Stimulated activated CD4-positive, alpha-beta T cell treated with anti-CD3 and anti-CD28 coated beads, Interleukin-1b, Interleukin-23, amount 100 ng/mL, for 4 hours (primary cell): ENCODE measurements at places on chromosomes 5 and 9.

DNA sequence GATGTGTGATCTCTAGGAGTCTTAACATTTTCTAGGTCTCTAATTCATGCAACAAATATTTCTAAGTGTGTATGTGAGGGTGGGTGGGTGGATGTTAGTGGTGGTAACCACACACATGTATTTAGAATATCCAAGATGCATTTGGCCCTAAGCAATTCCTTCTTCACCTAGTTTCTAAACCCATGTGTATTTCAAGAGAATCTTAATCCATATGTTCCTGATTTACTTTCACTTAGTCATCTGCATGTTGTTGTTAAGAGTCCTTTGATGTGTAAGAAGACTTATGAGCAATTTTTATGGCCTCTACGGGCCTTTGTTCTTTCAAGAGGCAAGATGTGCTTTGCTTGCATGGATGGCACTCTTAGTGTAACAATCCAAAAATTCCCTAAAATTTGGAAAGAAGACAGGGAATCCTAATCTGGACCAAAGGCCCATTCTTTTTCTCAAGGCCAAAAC lies 282.6 kb downstream of the SPATA31D1 start:
- no peak for DNase-seq

DNA sequence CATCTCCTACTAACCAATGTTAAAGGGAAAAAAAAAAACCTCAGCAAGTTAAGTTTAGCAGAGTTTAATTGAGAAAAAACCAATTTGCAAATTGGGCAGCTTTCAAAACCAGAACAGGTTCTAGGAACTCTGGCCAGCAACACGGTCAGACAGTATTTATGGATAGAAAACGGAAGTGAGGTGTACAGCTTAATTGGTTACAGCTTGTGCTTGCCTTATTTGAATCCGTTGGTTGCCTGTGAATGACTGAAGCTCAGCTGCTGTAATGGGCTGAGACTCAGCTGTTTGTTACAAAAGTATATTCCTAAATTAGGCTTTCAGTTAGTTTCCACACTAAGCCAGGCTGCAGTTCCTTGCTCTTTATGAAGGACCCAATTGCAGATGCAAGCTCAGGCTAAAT lies 217.0 kb downstream of the SREK1 start:
- no peak for DNase-seq

DNA sequence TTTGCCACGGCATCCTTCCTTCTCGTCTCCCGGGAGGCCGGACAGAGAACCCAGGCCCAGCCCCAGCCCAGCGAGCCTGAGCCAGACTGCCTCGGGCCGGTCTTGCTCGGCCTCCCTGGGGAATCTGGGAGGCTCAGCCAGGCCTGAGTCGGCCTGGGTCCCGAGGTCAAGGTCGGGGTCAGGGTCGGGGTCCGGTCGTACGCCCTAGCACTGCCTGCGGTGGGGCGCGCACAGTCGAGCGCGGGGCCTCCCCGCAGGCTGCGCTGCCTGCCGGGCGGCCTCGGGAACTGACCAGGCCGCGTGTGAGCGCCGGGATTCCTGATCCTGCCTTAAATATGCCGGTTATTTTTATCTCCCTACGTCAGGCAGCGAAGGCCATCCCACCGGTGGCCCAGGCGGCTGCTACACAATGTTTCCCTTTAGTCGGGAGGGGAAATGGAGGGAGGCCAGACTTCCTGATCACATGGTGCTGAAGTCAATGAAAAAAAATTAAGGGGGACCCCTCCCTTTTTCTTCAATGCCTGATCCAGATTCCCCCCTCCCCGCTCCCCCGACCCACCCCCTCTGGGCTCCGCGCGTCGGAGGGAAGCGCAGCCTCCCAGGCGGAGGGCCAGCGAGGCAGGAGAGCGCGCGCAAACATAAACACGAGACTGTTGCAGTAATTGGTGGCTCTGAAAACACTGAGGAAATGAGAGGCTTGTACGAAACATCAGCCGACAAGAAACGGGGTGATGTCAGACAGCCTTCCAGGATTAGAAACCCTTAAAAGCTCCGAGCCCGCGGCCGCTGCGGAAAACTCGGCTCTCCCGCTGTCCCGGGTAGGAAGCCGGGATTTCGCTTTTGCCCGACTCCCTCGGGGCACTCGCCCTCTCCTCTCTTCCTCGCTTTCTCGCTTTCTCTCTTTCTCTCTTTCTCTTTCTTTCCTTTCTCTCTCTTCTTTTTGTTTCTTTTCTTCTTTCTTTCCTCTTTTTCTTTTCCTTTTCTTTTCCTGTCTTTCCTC lies 148.2 kb upstream of the KLF4 start:
- no peak for DNase-seq

DNA sequence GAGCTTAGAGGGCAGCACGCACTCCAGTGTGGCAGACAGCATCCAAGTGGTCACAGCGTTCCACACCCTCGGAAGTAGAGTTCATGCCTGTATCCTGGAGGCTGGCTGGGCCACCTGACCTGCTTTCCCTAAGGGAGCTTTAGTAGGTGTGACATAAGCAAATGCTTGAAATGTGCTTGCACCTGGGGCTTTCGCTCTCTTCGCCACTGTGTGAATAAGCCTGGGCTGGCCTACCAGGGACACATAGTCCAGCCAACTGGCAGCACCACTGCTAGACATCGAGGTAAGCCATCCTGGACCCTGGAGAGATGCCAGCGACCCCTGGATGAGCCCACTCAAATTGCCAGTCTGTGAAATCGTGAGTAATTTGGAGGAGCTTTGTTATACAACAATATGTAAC lies 24.9 kb upstream of the IRX4 start:
- no peak for DNase-seq

DNA sequence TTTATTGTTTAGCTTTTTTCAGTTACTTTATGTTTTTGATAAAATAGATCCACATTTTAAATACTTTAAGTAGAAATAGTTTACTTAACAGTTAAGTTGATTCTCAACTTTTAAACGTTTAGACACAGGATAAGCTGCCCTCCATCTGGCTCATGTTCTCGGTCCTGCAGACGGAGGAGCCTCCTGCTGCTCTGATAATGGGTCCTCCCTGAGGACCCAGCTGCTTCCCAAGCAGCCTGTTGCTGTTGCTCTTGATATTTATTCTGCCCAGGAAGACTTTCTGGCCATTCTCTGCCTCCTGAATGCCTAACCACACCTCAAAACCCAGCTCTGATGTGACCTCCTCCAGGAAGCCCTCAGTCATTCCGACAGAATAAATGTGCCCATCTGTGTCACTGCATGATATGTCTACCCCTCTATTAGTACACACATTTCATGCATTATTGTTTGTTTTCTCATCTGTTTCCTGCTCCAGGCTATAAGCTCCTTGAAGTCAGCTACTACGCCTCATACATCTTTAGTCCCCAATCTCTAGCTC lies 267.2 kb upstream of the MSX2 start:
- DNase-seq, result no peak

DNA sequence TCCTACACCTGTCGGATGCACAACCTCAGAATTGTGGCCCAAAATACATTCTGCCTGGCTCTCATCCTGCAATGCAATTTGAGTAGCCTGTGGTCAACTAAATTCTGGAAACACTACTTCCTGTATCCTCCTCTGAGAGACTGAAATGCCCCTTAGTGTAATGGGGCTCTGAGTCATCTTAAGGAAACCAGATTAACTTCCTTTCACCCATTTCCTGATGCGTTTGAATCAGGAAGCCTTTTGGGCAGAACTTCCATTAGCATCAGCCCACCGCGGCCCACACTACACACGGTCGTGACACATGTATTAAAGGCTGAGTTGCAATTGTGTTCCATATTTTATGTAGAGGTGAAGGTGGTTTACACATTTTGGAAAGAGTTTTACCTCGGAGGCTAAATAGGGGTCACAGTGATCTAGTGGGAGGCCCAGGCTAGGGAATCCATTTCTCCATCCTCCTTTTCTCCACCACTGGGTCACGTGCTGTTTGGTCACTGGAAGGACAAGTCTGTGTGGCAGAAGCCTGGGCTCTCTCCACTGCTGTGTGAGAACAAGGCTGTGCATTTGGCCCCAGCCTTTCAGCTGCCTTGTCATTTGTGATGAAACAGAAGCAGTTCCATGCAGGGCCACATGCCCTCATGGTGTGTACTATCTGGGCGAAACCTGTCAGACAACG lies 55.9 kb downstream of the DAP start:
- DNase-seq, result no peak

GRCh38 chr5:170499621-170500020 lies 4.2 kb upstream of the KCNIP1 start:
- DNase-seq, result no peak

- no peak for DNase-seq
Measured at GRCh38 chr5:93399675-93400074, 181.3 kb downstream of the NR2F1-AS1 start.

DNA sequence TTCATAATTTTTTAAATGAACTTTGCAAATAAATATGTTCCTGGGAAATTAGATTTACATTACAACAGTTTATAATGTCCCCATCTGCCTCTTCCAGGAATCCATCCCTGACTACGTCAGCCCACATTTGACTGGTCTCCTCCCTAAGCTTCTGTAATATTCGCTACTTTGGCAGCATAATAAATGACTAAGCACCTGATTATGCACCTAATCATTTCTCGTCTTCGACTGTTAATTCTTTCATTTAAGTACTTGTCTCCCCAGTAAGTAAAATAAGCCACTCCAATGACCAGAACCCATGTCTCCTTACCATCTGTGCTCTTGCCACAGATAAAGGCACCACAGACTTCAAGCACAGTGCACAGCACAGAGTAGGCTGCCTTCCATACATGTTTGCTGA lies 122.7 kb downstream of the DENND1A start:
- DNase-seq, result no peak

- DNase-seq, result no peak
Measured at GRCh38 chr5:88929385-88929784, 46.4 kb upstream of the MEF2C start.

DNA sequence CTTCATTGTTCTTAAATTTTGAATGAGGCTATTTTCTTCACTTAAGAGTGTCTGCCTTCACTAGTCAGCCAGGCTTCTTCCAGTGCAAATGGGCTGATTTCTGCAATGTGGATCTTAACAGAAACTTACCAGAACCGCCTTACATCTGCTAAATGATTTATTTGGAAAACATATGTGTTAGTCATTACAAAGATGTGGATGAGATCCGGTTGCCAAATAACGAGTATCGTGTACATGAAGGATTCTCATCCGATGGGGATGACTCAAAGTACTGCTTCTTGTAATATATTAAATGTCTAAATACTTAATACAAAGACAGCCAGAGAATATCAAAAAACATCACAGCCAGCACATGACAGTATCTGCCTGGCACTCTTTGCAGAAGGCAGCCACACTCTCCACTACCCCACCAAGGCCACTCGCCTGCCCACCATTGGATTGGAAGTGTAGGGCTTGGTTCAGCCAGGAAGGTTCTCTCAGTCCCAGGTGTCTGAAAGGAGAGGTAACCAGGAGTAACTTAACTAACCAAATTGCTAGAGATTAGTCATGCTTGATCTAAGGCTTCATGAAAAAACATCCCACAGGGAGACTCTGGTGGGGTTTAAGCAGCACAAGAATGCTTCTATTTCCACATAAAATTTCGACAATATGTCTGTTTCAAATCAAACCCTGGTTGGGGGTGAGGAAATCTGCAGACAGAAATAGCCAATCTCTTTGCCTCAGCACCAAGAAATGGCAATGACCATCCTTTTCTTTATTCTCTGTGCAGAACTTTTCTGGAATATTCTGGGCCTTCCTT lies 174.8 kb downstream of the GADD45G start:
- no peak for DNase-seq

- no peak for DNase-seq
Measured at GRCh38 chr9:35728041-35728971, 3.7 kb downstream of the TLN1 start.

DNA sequence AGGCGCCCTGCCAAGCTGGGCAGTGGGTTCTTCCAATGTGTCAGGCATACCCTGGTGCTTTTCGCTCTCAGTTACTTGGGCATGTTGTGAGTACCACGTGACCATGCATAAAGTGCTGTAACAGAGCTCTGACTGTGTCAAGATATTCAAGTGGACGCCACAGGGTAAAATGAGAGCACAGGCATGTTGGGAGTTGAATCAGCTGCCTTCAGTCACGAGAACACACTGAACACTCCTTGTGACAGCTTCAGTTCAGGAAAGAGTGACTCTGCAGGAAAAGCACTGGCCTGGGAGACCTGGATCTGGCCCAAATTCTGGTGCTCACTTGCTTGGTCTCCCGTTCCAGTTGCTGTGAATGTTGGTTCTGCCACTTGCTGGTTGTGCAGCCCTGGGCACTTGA lies 5.1 kb downstream of the MLANA start:
- DNase-seq, result no peak

DNA sequence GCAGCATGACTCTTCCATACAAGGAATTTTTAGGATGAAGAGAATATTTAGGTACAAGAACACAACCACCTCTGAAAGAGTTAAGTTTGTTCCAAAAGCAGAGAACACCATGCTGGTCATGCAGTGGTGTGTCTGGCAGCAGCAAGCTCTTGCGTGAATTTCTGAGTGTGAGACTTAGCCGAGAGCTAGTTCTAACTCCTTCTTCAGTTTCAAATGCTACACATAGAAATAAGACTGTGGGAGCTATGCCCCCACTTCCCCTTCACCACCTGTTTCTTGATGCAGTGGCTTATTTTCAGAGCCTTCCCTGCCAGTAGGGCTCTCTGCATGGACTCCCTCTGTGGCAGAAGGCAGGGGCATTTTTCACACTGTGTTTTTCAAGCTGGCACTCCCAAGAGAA lies 122.9 kb upstream of the ZNF366 start:
- DNase-seq, result no peak

- no peak for DNase-seq
Measured at GRCh38 chr5:128384068-128384467, 154.0 kb downstream of the FBN2 start.

DNA sequence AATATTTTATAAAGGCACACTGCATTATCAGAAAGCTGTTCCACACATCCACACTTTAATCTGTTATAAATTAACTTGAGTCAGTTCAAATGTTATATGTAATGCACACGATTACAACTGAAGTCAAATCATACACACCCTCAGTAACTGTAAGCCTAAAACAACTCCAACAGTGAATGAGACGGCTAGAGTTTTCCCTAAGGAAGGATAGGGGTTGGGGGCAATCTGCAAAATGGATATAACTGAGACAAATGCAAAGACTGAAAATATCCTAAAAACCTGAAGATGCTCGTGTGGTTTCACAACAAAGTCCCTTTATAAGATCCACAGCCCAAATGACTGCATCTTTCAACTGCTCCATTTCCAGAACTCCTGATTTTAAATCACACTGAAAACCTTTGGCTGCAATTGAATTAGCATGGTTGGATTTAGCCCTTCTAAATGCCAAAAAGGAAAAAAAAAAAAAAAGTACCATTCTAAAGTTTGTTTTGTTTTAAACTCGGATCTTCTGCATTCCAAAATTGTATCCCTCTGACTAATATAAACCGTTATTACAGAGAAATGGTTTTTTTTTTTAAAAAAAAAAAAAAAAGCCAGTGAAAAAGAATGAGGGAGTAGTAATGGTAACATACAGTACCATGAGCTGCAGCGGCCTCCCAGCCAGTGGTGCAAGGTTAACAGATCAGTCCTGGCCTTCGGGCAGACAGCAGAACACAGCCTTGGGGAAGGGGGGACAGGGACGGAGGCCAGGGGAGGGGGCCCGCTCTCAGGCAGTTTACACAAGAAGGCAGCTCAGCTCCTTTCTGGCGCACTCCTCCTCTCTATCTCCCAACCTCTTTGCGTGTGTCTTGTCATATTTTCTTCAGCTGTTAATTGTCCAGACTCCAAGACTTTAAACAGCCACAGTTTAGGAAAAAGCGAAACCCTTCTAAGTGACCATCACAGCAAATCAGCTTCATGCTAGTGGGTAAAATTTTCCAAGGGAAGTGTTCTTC lies 166.1 kb downstream of the BNC2 start:
- no peak for DNase-seq

GRCh38 chr5:53386341-53386740 lies 94.1 kb upstream of the FST start:
- DNase-seq, result no peak

GRCh38 chr5:22649074-22649473 lies 204.1 kb downstream of the CDH12 start:
- DNase-seq, result no peak

GRCh38 chr5:77972469-77973252 lies 196.5 kb upstream of the TBCA start:
- no peak for DNase-seq
